ENCODE measurements at places on chromosomes 13 and 19. TPM values are rescaled to one million over a fixed set of nuclear protein-coding genes. Genes with fewer than 3 reads are reported as not detected.

DNA sequence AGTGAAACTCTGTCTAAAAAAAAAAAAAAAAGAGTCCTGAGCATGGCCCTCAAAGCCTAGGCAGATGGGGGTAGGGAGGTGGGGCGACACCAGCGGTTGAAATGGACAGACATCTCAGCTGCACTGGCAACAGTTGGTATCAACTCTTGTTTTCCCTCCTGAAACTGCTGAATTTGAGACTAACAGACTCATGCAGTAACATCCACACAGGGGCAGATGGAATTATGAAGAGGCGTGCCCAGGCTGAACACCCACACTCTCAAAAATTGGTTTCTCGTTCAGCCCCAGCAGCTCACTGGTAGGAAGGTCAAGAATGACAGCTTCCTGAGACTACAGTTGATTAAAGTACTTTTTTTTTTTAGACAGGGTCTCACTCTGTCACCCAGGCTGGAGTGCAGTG, 24.1 kb downstream of the PBX4 start:
- DNase-seq = no peak

- no peak for DNase-seq
Measured at GRCh38 chr13:63279136-63279535, 1863.5 kb upstream of the PCDH20 start.

DNA sequence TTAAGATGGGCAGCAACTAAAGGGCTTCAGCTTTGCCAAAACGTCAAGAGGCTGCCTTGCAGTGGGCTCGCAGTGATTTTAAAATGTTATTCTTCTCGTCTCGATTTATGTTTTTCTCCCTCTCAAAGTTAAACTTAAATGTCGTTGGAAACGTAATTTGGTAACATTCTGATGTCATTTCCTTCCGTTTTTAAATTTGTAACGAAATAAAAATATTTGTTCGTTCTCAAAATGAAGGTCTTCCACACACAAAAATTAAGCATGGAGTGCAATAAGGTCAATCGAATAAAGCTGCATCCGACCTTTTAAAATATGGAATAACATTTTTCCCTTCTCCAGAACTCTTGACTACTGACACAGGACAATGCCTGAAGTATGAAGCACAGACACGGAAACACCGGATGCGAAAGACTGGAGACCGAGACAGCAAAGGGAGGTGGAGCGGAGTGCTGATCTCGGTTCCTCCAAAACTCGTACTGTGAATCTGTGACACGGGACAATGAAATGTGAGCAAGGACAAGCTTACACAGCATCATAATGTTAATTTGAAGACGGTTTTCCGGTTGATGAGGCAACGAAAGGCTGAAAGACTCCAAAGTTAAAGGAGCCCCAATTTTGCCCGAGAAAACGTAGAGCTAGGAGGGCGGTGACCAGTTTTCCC, 850 bp downstream of the MTMR6 start:
- DNase-seq = no peak

GRCh38 chr13:51820016-51820597, 16.1 kb upstream of the DHRS12 start:
- no peak for DNase-seq

DNA sequence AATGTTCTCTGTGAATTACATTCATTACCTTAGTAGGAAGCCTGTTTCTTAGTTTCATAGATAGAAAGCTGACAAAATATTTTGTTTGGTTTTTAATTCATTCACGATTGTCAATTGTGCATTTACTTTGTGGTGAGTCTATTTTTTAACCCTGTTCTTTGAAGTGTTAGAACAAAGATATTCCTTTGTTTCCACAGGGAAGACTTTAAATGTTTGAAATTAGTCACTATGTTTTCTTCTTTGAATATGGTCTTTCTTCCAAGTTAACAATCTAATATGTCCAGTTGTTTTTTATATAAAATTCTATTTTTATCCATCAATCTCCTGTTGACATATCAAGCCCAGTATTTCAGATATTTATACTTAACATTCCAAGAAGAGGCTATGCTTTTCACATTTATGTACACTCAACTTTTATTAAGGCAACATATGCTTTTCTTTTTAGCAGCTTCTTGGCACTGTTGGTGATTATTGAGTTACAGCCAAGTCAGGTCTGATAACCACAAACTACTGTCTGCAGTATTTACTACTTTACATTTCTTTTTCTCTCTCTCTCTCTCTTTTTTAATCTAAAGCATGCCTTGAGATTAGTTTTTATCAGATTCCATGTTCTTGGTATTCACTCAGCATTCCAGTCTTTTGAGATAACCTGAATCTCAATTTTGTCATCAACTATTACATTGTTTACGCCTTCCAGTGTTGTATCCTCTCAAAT, 812.8 kb upstream of the SLC10A2 start:
- DNase-seq = no peak

DNA sequence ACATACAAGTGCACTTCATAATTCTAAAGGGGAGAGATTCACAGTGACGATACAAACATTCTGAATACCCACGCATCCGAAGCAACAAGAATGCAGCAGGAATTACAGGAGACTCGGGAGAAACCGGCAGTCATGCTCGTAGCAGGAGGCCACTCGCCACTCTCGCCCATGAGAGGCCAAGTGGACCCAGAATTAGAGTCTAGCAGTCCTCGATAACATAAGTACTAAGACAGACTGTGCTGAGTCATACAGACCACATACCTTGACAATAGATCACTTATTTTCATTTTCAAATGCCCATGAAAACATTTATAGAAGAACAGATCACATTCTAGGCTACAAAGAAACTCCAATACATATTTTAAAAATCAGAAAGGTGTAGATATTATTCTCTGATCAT, 299.1 kb upstream of the TSHZ3 start:
- no peak for DNase-seq

DNA sequence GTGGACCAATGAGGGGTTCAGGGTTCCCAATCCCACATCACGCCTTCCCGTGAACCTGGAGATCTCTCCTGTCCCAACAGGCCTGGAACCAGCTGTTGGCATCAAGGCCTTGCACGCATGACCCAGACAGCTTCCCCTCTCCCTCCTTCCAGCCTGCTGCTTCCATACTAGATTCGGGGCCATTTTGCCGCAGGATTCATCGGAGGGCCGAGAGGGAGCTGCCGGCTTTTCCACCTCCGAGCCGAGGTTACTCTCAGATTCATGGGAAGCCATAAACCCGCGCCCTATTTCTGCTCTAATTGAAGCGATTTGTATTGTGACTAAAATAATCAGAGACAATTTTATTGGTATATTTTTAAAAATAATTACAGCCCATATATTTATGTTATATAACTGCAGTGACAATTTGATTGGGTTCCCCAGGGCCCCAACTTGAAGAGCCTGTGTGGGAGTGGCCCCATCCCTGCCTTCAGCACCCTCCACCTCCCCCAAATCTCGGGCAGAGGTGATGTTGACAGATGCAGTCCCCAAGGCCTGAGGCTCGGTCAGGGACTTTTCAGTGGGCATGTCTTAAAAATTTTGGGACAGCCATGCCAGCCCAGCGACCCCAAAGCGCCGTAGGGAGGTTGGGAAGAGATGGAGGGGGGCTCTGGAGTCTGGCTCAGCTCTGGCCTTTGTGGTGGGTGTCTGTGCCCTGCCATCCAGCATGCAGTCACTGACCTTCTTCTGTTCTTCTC, 30.8 kb upstream of the PEPD start:
- no peak for DNase-seq

DNA sequence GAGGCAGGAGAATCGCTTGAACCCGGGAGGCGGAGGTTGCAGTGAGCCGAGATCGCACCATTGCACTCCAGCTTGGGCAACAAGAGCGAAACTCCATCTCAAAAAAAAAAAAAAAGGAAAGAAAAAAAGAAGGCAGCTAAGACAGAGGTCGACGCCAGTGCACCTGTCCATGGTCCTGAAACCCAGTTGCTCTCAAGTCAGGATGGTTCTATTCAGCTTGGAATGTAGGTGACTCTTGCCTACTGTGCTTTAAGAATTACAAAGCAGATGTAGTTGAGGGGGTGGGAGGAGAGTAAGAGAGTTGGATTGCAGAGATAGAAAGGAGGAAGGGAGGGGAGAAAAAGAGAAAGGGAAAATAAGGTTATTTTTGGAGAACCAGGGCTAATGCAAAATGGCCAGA, 18.7 kb downstream of the CACNG7 start:
- DNase-seq = no peak

The FXYD1 gene
- total RNA-seq = 13.3 TPM

DNA sequence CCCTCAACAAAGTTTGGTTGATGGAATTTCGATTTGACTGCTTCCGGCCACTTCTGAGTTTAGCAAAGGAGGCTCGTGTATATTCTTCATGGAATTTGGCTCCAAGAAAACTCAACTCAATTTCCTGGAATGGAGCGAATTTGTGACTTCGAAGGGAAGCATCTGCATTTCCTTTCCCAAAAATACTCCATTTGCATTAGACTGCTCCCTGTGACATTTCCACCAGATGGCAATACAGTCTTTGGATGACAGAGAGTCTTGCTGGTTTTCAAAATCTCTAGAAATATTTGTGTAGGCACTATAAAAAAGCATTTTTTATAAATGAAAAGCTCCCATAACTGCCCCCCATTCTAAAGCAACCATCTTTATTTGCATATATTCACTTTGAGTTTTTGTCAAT, 4.1 kb downstream of the C1QTNF9 start:
- DNase-seq = no peak

- peak; percentile 19 for DNase-seq
Measured at GRCh38 chr19:7973883-7974282, 30.4 kb upstream of the TIMM44 start.

DNA sequence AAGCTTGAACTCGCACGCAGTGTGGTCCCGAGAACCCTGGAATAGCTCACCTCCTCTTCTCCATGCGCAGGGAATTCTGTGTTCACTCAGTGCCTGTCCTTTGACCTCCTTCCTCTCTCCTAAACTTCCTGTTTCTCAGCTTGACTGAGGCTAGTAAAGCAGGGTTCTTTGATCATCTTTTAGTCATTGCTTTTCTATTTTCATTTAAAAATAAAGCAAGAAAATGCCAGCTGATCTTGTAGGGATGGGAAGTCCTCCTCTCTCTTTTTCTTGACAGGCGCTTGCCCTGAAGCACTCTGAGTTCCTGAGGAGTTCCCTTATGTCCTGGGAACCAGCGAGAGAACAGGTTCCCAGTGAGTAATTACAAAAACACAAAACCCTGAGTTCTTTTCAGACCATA, 62.8 kb downstream of the ARHGEF7 start:
- no peak for DNase-seq

DNA sequence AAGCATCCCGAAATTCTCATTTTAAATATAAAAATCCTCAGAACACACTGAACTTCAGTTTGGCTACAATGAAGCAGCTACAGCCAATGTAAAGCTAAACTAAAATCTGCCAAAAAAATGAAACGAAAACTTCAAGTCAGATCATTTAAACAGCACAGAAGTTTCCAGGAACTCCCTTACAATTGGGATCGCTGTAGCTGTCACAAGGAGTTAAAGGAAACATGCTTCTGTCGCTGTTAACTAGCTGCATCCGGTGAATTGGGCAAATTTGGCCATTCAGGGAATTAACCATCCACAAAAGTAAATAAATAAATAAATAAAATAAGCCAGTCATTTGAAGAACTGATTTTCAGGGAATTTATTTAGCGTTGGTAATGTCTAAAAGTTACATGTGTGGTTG, 77.0 kb upstream of the PEG3 start:
- DNase-seq = no peak

DNA sequence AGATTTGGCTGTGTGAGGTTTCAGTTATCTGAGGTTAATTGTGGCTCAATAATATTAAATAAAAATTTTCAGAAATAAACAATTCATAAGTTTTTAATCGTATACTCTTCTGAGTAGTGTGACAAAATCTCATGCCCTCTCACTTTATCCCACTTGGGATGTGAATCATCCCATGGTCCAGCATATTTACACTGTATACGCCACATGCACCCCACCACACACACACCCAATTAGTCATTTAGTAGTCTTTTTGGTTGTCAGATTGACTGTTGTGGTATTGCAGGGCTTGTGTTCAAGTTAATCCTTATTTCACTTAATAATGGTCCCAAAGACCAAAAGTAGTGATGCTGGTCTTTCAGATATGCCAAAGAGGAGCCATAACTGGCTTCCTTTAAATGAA, 66.4 kb upstream of the PCDH9 start:
- DNase-seq = no peak

DNA sequence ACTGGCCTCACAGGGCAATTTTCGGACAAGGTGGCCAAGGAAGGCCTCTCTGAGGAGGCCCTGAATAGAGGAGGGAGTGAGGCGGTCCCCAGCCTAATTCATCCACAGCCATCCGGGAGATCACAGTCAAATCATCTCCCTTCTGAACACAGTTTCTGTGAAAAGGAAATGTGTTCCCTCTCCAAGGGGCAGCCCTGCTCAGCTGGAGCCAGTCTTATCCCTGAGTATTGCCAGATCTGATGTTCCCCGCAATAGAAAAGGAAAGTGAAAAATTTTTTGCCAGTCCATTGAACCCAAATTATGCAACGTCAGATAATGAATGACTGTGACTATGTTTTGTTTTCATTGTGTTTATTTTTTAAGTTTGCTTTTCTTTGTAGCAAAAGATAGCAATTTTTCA, 125.9 kb downstream of the SIPA1L3 start:
- DNase-seq = no peak

The GAMT gene
- 1.6 TPM for total RNA-seq

DNA sequence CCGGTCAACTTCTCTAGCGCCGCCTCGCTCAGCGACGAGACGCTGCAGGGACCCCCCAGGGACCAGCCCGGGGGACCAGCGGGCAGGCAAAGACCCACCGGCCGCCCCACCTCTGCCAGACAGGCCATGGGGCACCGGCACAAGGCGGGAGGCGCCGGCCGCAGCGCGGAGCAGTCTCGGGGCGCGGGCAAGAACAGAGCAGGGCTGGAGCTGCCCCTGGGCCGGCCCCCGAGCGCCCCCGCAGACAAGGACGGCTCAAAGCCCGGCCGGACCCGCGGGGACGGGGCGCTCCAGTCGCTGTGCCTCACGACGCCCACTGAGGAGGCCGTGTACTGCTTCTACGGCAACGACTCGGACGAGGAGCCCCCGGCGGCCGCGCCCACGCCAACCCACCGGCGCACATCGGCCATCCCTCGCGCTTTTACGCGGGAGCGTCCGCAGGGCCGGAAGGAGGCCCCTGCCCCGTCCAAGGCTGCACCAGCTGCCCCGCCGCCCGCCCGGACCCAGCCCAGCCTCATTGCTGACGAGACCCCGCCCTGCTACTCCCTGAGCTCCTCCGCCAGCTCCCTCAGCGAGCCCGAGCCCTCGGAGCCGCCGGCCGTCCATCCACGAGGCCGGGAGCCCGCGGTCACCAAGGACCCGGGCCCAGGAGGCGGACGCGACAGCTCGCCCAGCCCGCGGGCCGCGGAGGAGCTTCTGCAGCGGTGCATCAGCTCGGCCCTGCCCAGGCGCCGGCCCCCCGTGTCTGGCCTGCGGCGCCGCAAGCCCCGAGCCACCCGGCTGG, 11.3 kb downstream of the C19orf25 start:
- no peak for DNase-seq

DNA sequence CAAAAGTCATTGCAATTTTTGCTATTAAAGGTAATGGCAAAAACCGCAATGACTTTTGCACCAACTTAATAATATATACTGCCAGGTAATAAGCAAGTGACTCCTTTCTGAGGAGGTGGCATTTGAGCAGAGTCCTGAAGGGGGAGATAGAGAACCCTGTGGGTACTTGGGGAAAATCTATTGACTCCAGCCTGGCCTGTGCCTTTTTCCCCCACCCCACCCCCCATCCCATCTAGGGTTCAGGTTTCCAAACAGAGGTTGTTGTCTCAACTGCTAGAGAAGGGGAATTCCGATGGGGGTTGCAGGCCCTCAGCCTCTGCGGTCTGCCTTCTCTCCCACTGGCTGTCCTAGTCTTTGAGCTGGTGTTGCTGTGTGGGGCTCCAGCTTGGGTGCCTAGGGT, 11.5 kb downstream of the S1PR2 start:
- no peak for DNase-seq

GRCh38 chr13:60201286-60201685, 37.6 kb upstream of the DIAPH3 start:
- no peak for DNase-seq

GRCh38 chr19:1258707-1259205, 10.4 kb downstream of the MIDN start:
- DNase-seq = no peak
